ENCODE measurements at places on chromosomes 1 and 21. TPM values are rescaled to one million over a fixed set of nuclear protein-coding genes. Genes with fewer than 3 reads are reported as not detected.

The ATP6V1G3 gene
- total RNA-seq = not detected

The AIM2 gene
- total RNA-seq = 28.2 TPM

DNA sequence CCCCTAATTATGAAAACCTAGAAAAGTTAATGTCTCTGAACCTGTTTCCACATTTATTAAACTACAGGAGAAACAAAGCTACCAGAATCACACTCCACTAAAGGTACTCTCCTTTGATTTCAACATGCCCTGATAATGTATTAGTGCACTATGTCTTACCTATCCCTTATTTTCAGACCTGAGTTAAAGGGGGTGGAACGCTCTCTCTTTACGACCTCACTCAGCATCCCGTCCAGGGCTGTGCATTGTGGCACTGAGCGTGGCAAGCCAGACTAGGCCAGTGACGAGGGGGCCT lies 678 bp downstream of the LSM10 start:
- H3K27me3 ChIP-seq = no peaks in the 10 kb centered on the region
- H3K36me3 ChIP-seq = peaks cover 19% of the 10 kb centered on the region
- no peak for DNase-seq
- peak overlapping the region; percentile 95 for H3K4me3 ChIP-seq
- H3K27ac ChIP-seq = peak overlapping the region; percentile 95
- peaks cover 49% of the 10 kb centered on the region for H3K4me1 ChIP-seq

The CELA2B gene
- not detected for total RNA-seq

The ANGPTL3 gene
- total RNA-seq = not detected

GRCh38 chr1:169517558-169518186 lies 31.9 kb upstream of the SLC19A2 start:
- peaks cover 46% of the 10 kb centered on the region for H3K36me3 ChIP-seq
- no peak for DNase-seq
- H3K4me3 ChIP-seq = no peak overlapping the region
- H3K4me1 ChIP-seq = no peaks in the 10 kb centered on the region

DNA sequence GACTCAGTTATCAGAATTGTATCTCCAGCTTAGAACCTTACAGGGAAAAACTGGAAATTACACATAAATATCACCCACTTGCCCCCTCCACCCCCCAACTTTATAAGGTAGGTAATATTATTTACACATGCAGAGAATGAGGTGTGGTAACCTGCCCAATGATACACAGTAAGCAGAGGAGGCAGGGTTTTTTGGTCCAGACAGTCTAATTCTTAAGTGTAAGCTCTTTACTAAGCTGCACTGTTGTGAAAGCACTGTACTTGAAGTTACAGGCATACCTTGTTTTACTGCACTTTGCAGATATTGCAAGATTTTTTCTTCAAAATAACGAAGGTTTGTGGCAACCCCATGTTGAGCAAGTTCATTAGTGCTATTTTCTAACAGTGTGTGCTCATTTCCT lies 24.8 kb upstream of the MYOCOS start:
- no peak overlapping the region for H3K27ac ChIP-seq
- no peaks in the 10 kb centered on the region for H3K27me3 ChIP-seq
- DNase-seq = no peak
- H3K36me3 ChIP-seq = peaks cover 27% of the 10 kb centered on the region

DNA sequence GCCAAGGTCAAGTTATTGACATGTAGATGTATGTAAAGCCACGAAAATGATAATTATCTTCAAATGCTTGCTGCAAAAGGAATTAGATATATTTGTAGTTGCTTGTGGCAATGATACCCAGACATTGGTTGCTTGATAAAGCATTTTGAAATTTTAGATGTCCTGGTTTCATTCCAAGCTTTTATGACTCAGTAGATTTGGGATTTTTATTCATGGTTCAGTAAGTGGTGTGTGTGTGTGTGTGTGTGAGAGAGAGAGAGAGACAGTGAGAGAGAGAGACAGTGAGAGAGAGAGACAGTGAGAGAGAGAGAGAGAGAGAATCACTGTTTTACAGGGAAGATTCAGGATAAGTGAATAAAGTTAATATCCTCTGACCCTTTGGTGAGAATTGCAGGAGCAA lies 498.2 kb upstream of the C1orf87 start:
- H3K36me3 ChIP-seq = no peaks in the 10 kb centered on the region
- no peaks in the 10 kb centered on the region for H3K4me1 ChIP-seq
- no peaks in the 10 kb centered on the region for H3K27me3 ChIP-seq
- H3K27ac ChIP-seq = no peak overlapping the region
- DNase-seq = no peak

- DNase-seq = no peak
- H3K27me3 ChIP-seq = peaks cover 18% of the 10 kb centered on the region
- peaks cover 13% of the 10 kb centered on the region for H3K4me1 ChIP-seq
- no peaks in the 10 kb centered on the region for H3K36me3 ChIP-seq
Observed at GRCh38 chr1:1359664-1360468, 1.5 kb upstream of the MXRA8 start.

DNA sequence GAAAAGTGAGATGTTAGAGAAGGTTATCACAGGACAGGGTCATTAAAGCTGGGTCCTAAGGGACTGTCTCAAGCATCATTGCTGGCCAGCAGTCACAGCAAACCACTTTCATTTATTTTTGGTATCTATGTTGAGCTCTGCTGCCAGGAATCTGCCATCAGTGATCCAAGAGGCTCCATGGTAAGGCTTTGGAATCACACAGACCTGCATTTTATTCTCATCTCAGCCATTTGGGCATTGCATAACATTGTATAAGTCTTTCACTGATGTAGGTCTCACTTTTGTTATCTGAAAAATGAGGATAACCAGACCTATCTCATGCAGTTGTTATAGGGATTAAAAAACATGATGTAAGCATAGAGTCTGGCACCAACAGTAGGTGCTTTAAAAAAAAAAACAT lies 77.5 kb downstream of the OMA1 start:
- no peaks in the 10 kb centered on the region for H3K27me3 ChIP-seq
- no peak overlapping the region for H3K4me3 ChIP-seq
- no peak overlapping the region for H3K27ac ChIP-seq
- H3K4me1 ChIP-seq = no peaks in the 10 kb centered on the region
- DNase-seq = no peak

DNA sequence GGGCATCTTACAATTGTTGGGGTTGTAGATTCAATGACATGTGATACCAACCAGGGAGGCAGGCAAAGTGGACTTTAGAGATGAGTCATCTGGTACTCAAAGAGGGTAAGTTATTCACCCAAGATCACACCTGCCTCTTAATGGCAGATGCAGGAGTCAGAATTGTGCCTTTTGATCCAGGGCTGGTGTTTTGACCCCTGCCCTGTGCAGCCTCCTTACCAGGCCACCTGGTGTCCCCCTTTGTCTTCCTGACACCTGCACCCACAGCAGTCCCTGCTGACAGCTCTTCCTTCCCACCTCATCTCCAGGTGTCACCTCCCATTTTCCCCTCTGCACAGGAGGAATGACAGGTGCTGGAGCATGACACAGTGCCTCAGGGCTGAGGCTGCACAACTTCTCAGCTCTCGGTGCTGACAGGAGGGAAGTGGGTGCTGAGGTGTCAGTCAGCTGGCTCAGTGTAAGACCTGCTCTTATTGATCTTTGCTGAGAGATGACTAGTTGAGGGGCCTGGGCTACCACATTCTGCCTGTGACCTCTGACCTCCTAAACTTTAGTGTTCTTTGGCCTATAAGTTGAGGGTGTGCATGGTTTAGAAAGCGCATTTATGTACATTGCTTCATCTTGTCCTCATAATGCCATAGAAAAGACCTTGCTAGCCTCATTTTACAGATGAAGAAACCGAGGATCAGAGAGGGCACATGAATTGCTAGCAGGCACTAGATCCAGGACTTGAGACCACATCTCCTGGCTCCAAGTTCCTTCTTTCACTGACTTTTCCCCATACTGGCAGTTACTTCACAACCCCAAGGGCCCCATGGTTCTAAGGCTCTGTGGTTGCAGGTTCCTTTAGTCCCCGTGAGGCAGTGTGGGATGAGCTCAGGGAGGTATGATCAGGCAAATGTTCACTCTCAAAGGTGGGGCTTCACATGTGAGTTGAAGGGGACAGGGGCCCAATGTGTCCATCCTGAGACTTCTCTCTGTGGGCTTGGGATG lies 31.3 kb downstream of the CACNA1E start:
- peaks cover 12% of the 10 kb centered on the region for H3K27me3 ChIP-seq
- no peak for DNase-seq
- H3K27ac ChIP-seq = no peak overlapping the region
- no peaks in the 10 kb centered on the region for H3K36me3 ChIP-seq
- no peak overlapping the region for H3K4me3 ChIP-seq

- H3K4me3 ChIP-seq = no peak overlapping the region
- no peaks in the 10 kb centered on the region for H3K36me3 ChIP-seq
- peaks cover 2% of the 10 kb centered on the region for H3K27me3 ChIP-seq
- no peak for DNase-seq
Observed at GRCh38 chr21:14875704-14876523, 188.9 kb downstream of the NRIP1 start.

The PKP1 gene
- total RNA-seq = not detected

The RXRG gene
- total RNA-seq = not detected

DNA sequence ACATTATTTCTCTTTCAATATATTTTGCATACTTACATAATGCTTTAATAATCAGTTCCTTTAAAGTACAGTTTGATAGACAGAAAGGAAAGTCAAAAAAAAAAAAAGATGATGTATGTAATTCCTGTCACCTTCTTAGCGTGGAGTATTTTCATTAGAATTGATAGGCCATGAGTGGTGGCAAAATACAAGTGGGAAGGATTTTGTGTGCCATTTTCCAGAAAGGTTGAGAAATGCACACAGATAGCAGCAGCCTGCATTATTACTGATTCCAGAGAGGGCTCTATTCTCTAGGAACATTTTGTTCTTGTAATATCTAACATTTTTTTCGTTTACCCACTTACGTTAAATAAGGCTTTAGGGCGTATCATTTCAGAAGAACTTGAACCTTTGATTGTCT lies 475.6 kb downstream of the DSCAM start:
- no peaks in the 10 kb centered on the region for H3K4me1 ChIP-seq
- H3K36me3 ChIP-seq = no peaks in the 10 kb centered on the region
- no peak overlapping the region for H3K27ac ChIP-seq
- DNase-seq = no peak

GRCh38 chr1:30822966-30823581 lies 65.5 kb upstream of the LAPTM5 start:
- DNase-seq = no peak
- H3K27ac ChIP-seq = no peak overlapping the region
- H3K27me3 ChIP-seq = peaks cover 73% of the 10 kb centered on the region
- no peak overlapping the region for H3K4me3 ChIP-seq

The SZRD1 gene
- 156 TPM for total RNA-seq

DNA sequence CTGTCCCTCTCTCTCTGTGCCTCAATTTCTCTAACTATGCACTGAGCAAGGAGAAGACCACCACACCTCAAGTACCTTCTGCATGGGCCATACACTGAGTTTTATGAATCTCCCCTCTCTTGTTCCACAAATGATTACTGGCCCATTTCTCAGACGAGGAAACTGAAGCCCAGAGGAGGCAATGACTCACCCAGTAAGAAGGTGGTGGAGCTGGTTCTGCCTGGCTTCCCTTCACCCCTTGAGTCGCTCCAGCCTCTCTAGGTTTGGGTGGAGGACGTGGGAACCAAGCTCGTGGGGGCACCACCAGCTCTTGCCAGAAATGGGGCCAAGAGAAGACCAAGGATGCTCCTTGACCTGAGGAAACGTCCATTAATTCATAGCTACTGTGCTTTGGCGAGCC lies 21.3 kb upstream of the RUNX3 start:
- H3K27me3 ChIP-seq = no peaks in the 10 kb centered on the region
- H3K27ac ChIP-seq = peak overlapping the region; percentile 85
- peaks cover 77% of the 10 kb centered on the region for H3K36me3 ChIP-seq

The MUTYH gene
- 39.2 TPM for total RNA-seq

- no peak for DNase-seq
- peaks cover 3% of the 10 kb centered on the region for H3K27me3 ChIP-seq
- no peaks in the 10 kb centered on the region for H3K36me3 ChIP-seq
- H3K4me3 ChIP-seq = no peak overlapping the region
Observed at GRCh38 chr1:229149435-229149834, 121.5 kb upstream of the RAB4A start.

DNA sequence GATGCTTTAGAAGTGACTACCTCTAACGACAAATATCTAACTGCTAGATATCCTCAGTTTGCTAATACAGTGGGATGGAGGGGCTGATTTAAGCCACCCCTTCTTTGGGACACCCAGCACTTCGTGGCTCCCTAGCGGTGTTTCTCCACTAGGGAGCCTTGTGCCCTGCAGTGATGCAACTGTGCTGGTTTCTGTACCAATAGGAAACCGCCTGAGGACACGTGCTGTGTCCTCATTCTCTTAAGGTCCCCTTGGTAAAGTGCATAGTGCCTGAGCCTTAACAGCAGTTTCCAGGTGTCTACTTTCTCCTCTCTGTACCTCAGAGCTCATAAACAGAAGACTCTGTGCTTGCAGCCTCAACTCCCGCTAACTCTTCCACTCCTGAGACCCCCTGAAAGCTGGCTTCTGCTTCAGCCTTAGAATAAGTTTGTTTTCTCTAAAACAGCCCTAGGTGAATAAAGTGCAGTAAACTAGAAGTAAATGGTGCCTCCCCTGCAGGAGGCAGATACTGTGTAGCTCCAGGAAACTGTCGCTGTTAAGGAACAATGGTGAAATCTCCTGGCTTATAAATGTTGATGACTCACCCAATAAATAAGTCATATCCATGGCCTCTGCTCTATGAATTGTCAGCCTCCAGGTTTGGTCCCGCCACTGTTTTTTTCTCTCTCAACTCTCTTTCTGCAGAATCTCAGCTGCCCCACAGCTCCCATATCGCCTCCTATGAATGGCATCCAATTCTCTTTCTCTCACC lies 130.4 kb downstream of the AK5 start:
- H3K4me3 ChIP-seq = no peak overlapping the region
- no peak overlapping the region for H3K27ac ChIP-seq
- no peak for DNase-seq
- peaks cover 11% of the 10 kb centered on the region for H3K4me1 ChIP-seq

GRCh38 chr21:15508554-15508953 lies 221.2 kb upstream of the USP25 start:
- DNase-seq = no peak
- H3K4me3 ChIP-seq = no peak overlapping the region
- H3K4me1 ChIP-seq = no peaks in the 10 kb centered on the region

DNA sequence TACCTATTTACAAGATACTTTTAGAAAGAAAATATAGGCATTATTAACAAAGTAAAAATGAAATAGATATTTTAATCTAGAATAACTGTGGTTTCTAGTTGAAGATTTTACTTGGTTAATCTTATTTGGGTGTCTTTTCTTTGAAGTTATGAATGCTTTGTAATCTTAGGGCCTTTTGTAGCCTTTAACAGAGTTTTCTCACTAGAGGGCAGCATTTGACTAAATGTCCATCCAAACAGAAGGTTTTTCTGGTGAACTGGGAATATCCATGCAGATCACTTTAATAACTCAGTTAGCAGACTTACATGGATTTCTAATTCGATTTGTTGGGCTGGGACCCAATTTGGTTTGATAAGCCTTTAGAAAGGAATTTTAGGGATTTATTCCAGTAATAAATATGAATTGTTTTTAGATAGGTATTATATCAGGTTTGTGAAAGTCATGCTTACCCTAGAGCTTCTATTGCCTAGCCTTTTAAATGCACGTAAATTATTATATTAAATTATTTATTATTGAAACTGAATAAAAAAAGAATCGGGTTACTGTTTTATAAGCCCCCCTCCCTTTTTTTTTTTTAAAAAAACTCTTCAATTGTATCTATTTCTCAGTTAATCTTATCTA lies 119.7 kb downstream of the ZNF326 start:
- H3K27me3 ChIP-seq = peaks cover 13% of the 10 kb centered on the region
- H3K4me3 ChIP-seq = no peak overlapping the region
- no peaks in the 10 kb centered on the region for H3K4me1 ChIP-seq
- H3K36me3 ChIP-seq = no peaks in the 10 kb centered on the region

The GUCA2A gene
- total RNA-seq = not detected
